ENCODE measurements at places on chromosomes 3 and 15. TPM values are rescaled to one million over a fixed set of nuclear protein-coding genes. Genes with fewer than 3 reads are reported as not detected.

DNA sequence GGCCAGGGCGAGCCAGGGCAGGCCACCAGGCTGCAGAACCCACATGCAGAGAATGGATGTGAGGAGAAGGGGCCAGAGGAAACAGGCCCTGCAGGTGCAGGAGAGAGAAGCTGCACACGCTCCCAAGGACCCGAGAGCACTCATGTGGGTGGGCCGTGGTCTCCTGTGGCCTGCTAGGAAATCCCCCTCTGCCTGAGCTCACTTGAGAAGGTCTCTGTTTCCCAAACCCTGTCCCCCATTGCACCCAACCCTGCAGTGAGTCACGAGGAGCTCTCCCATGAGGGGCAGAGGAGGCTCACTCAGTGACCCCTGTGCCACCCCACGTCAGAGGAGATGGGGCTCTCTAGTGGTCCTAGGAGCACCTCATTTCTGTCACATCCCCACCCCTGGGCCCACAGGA is 111.1 kb downstream of the KLF13 start:
- no peak for DNase-seq

DNA sequence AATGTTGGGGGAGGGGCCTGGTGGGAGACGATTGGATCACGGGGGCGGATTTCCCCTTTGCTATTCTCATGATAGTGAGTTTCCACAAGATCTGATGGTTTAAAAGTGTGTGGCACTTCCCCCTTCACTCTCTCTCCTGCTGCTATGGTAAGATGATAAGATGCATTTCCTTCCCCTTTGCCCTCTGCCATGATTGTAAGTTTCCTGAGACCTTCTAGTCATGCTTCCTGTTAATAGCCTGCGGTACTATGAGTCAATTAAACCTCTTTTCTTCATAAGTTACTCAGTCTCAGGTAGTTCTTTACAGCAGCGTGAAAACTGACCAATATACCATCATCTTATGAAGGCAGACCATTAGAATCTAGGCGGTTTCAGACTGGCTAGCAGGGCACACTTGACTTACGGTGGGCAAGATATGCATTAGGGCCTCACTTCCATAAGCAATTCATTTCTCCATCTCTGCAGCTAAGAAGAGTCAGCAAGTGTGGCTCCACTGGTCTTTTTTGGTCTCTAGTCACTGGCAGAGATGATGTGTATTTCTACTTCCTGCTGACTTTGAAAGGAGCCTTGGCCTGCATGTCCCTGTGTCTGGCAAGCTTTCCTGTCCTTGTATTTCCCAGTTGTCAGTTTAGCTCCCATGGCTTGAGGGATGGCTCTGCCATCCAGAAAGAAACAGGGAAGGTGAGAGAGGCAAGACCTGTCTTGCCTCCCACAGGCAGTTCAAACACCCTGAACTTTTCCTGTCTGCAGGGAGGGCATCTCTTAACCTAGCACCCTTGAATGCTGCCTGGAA is 109.0 kb upstream of the ADAMTS9 start:
- DNase-seq: no peak

DNA sequence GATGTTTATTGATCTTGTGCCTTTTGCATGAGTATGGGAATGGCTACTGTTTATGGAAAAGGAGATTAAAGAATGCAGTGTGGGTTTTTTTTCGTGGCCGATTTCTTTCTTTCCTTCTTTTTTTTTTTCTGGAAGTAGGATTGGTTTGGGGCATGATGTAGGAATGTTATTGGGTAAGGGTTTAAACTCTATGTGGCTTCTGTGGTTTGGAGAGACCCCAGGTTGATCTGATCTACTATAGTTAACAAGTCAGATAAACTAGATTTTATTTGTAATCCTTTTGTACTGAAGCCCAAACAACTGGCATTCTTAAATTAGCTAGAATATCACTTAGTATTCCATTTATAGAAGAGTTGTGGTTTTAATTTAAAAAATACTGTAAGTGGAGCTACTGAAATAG is 304.8 kb downstream of the LPP start:
- DNase-seq: no peak

GRCh38 chr3:18609187-18609586 is 184.0 kb upstream of the SATB1 start:
- DNase-seq: no peak

DNA sequence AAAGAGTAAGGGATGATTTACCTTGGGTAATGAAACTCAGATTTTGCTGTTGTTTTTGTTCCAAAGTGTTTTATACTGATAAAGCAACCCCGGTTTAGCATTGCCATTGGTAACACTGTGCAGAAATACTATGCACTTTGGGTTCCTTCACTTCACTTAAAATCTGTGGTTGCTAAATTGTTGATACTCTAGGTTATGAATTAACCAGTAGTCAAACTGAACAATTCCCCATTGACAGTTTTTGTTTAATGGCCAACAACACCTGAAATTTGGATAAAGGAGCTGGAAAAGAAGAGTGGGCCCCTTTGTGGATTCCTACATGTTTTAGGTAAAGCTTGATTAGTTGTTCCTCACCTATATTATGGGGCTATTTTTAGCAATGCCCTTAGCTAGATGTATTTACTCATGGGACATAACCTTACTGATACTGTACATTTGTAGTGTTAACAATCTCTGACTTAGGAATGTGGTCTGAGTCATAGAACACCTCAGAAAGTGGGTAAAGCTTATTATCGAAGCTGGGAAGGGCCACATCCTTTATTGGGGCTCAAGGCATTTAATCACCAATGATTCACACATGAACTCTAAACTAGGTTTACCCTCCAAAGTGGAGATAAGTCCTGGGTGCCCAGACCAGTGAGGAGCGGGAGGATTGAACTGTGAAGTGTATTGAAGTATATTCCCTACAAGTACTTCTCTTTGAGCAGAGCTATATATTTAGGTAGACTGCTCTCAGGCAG is 29.5 kb upstream of the THRB start:
- no peak for DNase-seq

DNA sequence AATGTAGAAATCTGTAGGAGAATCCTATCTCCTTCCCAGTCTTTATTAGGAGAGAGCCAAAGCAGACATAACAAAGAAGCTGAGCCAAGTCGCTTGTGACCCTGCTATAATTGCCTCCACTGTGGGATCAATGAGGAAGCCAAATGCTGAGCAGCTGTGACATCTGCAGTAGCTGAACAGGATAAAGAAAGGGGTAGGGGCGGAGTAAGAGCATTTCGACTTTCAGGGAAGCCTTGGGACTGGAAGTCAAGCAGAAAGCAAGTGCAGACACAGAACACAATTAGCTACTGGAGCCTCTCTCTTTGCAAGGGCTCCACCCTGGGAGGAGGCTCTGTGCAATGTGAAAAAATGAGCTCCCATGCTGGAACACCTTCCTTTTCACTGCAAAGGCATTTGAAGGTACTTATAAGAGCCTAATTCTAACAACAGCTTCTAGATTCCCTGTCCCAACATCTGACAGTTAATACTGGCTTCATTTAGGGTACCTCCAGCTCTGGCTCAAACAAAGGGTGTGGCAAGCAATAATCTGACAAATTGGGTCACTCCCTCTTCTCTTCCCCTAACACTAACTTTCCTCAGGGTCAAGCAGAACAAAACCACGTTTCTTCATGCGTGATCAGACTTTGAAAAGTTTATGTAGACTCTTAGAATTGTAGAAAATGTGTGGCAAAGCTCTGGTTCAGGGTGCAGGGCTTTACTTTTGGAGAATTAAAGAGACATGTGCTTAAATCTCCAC is 166.4 kb downstream of the CADPS start:
- DNase-seq: peak; percentile 61

DNA sequence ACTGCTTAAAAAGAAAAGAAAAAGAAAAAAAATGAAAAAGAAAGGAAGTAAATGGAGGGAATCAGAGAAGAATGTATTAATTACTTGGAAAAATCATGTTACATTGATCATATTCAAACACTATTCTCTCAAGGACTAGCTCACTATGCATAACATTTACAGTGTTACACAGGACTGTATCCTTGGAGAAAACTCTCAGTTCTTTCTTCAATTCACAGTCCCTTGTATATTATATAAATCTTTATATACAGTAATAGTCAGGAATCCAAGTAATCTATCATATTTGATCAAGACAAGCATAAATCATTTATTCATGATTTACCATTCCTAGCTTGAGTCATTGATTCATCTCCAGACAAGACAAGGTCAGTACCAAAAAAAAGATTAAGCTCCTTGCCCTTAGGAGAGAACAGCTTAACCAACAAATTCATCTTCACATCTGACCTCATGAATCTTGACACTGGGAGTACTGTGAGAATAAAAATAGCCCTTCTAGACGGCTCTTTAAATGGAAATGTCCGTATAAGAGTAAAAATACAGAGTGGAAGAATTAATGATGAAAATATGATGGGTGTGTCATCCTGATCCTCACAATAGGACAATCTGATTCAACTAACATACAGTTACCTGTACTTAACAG is 980.4 kb downstream of the NAALADL2 start:
- no peak for DNase-seq

DNA sequence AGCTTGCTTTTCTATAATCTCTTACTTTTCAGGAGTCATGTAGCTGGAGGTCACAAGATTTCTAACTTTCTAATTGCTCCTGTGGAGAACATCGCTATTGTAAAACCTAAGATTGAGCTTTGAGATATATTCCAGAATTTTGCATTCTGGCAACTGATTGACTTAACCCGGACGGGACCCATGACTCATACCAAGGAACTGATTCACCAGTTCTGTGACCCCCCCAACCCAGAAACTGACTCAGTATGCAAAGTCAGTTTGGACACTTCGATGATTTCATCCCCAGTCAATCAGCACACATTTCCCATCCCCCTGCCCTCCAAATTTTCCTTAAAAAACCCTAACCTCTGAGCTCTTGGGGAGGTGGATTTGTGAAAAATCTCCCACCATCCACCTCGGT is 396.5 kb upstream of the GBE1 start:
- no peak for DNase-seq

- DNase-seq: peak; percentile 94
Observed at GRCh38 chr15:45129651-45130129, at the start of the genes DUOX1 and DUOXA1. DUOX1 (plus strand) TSS chr15:45129994; CDS start chr15:45131967, 1,973 bp downstream. DUOXA1 (minus strand) TSS chr15:45129879; CDS start chr15:45123014, 6,865 bp downstream.

Gene PXYLP1
- 14.3 TPM for total RNA-seq

Gene CCRL2
- total RNA-seq: 37.1 TPM

Gene CHDH
- total RNA-seq: 4.9 TPM

Gene P2RY12
- 3.8 TPM for total RNA-seq
